ENCODE measurements at places on chromosomes 16 and 17.

GRCh38 chr17:69492410-69493071 lies 78.0 kb downstream of the MAP2K6 start:
- no peak for DNase-seq

- no peak for DNase-seq
These were observed 37.8 kb upstream of the ALDH3A1 start for GRCh38 chr17:19785854-19786253.

- no peak for DNase-seq
These were observed 12.5 kb downstream of the ABCA5 start for GRCh38 chr17:69314246-69315065.

- peak; percentile 23 for DNase-seq
These were observed 985 bp upstream of the SLFN12 start for GRCh38 chr17:35433075-35433894.

DNA sequence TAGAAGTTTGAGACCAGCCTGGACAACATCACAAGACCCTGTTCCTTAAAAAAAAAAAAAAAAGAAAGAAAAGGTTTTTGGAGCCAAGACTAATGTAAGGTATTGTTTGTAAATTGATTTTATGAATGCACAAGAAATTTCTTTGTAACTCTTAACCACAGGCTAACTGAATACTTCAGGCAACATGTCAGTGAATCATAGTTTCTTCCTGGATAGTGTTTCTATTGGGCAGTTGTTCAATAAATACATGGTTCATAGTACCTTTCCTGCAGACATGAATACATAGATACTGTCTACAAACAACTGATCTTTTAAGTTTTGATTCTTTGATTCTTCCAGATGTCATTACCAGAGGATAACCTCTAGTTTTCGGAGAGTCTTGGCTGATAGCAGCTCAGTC lies 11.6 kb downstream of the DDX42 start:
- DNase-seq: no peak

DNA sequence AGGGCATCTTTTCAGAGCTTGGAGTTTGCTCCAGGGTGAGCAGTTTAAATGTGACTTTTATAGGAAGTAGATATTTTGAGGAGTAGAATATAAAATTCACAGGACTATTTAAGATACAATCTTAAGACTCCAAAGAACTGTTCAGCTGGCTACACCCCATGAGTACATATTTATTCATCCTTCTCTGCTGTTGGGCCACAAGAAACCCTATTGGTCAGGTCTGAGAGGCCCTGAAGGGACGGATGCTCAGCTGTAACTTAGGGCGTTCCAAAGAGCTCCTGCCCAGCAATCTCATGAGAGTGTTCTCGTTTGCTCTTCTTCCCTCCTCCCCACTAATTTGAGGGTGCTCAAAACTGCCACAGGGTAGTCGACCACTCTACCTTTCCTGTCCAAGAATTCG lies 7.3 kb downstream of the ST6GALNAC2 start:
- no peak for DNase-seq

DNA sequence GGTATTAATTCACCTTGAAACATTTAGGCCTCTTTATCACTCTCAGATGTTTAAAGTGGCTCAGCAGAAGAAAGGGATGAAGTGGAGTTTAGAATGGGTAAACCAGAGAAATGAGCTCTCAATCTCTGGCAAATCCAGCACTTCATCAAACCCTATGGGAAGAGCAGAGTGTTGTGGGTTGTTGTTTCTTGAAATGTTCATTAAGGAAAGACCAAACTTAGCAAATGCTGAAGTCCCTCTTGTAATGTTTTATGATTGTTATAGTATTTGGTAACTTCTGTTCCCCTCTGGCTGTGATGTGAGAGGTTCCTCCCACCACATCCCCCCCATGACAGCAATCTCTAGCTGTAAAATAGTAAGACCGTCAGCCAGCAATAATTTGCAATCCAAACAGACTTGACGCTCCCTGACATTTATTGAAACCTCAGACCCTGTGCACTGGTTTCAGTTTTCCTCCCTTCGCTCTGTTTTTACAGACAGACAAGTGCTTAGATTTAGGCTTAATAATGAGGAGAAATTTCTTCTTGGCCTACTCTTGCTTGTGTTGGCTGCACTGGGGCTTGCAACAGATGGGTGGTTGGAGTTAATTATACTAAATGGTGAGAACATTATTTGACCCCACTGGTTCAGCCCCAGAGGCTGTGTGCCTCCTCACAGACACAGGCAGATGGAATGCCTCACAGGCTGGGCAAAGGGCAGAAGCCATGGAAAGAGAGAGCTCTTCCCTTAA lies 609.4 kb upstream of the SOX9 start:
- DNase-seq: no peak

- DNase-seq: no peak
These were observed 35.5 kb upstream of the ITGA2B start for GRCh38 chr17:44424828-44425461.

GRCh38 chr16:30395992-30396585 lies 869 bp downstream of the ZNF48 start:
- DNase-seq: no peak

DNA sequence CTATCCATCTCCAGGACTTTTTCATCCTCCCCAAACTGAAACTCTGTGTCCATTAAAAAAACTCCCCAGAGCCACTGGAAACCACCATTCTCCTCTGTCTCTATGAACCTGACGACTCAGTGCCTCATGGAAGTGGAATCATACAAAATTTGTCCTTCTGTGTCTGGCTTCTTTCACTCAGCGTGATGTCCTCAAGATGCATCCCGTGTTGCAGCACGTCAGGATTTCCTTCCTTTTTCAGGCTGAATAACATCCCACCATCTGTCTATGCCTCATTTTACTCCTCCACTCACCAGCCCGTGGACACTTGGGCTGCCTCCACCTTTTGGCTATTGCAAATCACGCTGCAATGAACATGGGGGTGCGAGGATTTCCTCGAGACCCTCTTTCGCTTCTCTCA lies 12.6 kb upstream of the ALDH3A1 start:
- no peak for DNase-seq

DNA sequence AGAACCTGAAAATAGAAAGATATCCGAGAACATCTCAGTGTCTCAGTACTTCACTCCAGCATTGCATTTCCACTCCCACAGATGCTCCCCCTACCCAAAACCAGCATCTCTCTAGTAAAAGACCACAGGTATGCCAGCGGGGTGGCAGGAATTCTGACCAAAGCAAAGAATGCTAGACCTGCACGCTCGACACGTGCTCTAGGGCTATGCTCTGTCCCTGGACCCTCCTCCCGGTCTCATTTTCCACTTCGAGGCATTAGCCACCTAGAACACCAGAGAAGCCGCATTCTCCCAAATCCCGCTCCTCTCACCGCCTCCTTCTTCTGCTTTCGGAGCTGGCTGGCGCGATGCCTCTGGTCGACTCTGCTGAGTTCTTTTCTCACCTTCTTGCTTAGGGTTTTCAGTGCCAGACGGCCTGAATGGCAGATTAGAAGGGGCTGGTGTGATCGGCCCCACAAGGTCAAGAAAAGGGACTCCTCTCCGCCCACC lies 487 bp downstream of the TSR1 start:
- no peak for DNase-seq

DNA sequence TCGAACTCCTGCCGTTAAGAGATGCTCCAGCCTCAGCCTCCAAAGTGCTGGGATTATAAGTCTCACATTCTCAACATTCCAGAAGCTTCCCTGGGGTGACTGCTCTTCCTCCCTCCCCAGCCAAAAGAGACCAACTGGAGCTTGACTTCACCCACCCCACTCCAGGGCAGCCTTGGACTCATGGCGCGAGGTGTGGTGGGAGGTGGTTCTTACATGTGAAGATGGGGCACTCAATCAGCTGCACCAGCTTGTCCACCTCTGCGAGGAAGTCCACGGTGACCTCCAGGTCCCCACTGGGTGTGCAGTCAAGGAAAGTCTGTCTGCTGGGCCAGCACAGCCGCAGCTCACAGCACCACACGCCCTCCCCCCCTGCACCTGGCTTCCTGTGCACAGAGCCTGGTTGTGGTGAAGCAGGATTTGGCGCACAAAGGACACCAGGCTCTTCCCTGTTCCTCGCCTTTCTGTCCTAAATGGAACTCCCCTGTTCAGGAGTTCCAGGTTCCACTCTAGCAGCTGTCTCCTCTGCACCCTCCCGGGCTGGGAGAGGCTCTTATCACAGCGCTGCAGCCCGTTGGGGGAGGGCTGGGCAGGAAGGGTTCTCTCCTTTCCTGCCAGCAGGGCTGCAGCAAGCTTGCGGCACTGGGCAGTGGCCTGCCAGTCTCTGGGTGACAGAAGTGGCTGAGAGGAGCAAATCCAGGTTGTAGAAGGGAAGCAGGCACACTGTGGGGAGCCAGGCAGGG lies 9.6 kb upstream of the MTSS2 start:
- peak; percentile 13 for DNase-seq

DNA sequence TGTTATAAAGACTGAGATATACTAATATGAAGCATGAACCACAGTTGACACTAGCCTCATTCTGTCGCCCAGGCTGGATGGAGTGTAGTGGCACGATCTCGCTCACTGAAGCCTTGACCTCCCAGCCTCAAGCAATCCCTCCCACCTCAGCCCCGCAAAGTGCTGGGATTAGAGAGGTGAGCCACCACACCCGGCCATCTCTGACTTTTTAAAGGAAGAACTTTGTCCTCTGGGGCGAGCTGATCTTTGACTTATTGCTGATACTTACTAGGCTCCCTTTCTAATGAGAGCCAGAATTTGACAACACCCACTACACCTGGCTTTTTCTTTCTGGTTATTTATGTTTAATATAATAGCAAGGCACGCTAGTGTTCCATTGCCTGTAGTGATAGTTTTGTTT lies 57.2 kb downstream of the CLEC16A start:
- no peak for DNase-seq

All from T-cell (primary cell).